Fibroblast of skin of back (primary cell): ENCODE measurements at places on chromosomes 12 and 14.
A peak's percentile ranks its signal among the peaks of the same experiment; 100 is the strongest.

DNA sequence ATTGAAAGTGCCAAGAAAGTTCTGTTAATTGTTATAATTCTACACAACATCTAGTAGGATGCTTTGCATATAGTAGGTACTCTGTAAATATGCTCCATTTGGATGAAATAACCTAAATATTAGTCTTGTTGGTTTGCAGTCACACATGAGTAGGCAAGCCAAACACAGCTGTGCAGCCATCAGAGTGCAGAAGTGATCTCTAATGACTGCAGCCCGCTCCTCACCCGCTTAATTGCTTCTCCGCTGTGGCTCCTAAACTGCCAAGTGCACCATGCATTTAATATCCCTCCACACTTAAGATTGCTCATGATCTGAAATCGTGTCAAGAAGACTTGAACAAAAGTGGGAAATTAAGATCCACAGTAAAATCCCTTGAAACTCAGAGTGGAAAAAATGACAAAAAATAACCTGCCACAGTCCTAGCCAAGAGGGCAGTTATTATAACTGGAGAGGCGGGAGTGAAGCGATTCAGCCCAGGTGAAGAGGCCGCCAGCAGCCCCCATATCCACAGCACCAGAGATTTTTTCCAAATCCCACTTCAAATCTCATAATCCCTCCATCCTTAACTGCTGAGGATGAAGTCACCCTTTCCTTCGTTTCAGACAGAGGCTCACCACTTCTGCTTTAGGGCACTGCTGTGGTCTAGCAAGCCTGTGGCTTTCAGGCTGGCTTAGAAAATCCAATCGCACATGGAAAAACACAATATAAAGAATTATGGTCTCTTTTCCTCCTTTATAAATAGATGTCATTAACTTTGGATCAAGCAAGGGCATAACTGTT lies 69.5 kb downstream of the TMEM30B start:
- DNase-seq, result no peak

GRCh38 chr14:104682107-104682593 lies 7.3 kb upstream of the INF2 start:
- peak; percentile 67 for DNase-seq

- no peak for DNase-seq
Measured at GRCh38 chr14:62667421-62667914, 377.8 kb downstream of the KCNH5 start.

DNA sequence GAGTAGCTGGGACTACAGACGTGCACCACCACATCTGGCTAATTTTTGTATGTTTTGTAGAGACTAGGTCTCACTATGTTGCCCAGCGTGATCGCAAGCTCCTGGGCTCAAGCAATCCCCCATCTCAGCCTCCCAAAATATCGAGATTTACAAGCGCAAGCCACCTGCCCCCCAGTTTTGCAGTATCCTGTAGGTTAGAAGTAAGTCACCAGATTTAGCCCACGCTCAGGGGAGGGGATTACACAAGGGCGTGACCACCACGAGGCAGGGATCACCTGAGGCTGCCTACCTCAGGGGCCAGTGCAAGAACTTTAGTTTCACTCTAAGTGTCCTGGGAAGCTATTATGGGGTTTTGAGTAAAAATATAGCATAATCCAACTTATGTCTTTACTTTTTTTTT lies 39.2 kb upstream of the PLEKHG6 start:
- no peak for DNase-seq

- peak; percentile 81 for DNase-seq
Measured at GRCh38 chr12:106417926-106418910, 60.7 kb downstream of the POLR3B start.

- DNase-seq, result peak; percentile 27
Measured at GRCh38 chr12:78697817-78698415, 166.7 kb upstream of the SYT1 start.

DNA sequence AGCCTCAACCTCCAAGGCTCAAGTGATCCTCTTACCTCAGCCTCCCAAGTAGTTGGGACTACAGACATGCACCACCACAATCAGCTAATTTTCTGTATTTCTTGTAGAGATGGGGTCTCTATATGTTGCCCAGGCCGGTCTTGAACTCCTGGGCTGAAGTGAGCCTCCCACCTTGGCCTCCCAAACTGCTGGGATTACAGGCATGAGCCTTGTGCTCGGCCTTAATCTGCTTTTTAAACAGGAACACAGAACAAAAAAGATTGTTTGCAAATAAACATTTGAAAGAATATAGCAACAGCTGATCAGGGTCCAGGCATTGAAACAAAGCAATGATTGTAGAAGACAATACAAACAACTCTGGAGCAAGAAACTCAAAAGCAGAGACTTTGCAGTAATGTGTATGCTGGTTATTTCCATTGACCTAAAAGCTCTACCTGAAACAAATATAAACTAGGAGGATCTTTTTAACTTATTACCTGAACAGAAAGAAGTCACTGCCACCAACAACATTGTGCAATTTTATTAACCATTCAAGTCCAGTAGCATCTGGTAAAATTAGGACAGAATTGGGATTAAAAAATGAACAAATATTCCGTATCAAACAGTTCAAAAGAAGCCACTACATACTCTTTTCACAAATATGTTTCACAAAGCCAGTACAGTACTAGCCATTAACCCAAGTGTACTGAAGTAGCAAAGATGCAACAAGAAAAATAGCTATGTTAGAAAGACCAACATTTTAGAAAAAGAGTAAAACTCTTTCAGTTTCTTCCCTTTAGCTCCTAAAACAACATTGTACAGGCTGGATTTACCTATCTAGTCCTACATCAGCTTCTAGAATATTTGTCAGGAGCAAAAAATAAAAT lies 14.2 kb downstream of the AMN1 start:
- DNase-seq, result no peak

- DNase-seq, result no peak
Measured at GRCh38 chr12:19217446-19217845, 87.9 kb downstream of the PLEKHA5 start.

GRCh38 chr14:102540315-102541028 lies 30.9 kb upstream of the ANKRD9 start:
- DNase-seq, result no peak

DNA sequence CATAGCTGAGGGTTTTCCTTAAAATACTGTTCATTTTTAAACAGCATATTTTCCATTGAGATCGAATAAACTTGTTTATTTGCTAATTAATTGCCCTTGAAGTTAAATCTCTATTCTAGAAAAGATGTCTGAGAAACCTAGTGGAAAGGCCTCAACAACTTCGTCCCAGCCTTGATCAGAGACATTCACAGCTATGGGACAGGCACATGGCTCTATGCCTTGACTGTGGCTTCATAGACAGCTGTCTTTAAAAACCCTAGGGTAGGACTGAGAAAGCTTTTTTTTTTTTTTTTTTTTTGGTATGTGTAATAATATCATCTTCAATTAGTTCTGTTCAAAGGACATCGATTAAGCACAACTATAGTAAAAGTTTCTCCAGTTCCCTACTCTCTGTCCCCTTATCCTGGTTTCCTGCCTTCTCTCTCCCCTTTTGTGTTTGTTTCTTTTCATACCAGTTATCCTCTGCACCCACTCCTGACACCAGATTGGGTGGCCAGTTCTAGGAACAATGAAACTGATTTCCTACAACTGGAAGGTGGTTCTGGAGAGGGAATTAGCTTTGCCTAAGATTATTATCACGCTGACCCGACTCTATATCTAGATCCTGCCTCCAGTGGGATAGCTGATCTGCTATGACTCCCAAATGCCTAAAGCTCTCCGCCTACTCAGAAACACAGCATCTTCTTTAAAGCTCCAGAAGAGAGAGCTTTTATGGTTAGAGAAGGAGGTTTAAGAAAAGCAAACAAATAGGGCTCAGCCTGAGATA lies 20.3 kb downstream of the SOCS2 start:
- no peak for DNase-seq

- DNase-seq, result peak; percentile 35
Measured at GRCh38 chr12:114895827-114896226, 211.9 kb upstream of the TBX3 start.

- peak; percentile 61 for DNase-seq
Measured at GRCh38 chr12:55927588-55928502, at the start of gene PYM1. Gene PYM1 (minus strand): TSS chr12:55927894. CDS start chr12:55927761, 133 bp downstream.

GRCh38 chr12:88419794-88420193 lies 160.5 kb downstream of the KITLG start:
- DNase-seq, result peak; percentile 67

GRCh38 chr12:568486-568885 lies 94.8 kb downstream of the NINJ2 start:
- no peak for DNase-seq

DNA sequence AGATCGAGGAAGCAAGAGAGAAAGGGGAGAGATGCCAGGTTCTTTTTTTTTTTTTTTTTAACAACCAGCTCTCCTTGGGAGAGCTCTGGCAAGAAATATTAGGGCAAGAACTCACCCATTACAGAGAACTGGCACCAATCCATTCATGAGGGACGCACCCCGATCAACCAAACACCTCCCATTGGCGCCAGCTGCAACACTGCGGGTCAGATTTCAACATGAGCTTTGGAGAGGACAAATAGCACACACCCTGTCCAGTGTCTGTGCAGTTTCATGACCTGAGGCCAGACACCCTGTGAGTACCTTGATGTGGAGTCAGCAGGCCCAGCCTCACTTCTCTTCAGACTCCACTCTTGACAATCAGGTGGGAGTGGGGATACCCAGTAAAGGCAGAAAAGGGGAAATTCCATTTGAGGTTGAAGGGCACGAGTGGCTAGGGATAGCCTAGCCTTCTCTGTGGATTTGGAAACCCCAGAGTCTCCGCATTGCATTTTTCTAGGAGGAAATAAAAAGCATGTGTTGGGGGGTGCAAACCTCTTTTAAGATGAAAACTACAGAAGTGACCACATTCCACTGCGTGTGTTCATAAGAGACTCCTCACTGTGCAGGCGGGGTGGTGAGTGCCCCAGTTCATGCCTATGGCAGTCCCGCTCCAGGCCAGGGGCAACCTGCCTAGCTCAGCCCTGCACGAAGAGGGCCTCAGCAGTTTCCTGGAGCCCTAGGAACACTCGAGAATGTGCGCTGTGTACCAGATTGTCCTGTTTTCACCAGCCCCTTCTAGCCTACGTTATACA lies 42.4 kb upstream of the GPATCH2L start:
- DNase-seq, result no peak

DNA sequence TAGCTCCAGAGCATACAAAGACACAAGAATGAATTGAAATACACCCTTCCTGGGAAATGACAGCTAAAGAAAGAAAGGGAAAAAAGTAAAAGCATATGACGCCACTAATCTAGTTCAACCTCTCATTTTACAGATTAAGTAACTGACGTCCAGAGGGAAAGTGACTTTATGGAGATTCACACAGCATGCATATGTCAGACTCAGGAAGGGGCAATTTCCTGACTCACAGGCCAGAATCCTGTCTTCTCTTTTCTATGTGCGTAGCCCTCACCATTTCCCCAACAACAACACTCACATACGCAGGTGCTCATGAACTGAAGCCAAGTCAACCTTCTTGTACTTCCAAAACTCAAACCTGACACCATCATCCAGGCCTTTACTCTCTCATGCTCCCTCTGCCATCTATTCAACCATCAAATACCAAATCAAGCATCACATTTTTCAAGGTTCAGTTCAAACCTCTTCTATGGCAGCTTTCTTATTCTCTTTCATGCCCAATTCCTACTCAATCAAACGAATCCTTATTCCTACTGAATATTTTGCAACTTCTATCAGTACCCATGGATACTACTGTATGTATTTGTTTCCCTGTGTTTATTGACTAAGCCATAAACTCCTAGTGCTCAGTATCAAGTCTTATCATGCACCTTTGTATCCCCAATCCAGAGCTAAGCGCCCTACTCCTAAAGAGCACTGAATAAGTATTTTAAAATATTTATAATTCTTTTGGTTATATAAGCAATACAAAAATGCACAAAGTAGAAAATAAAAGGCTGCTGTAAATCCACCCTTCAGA lies 52.8 kb downstream of the STXBP6 start:
- no peak for DNase-seq

DNA sequence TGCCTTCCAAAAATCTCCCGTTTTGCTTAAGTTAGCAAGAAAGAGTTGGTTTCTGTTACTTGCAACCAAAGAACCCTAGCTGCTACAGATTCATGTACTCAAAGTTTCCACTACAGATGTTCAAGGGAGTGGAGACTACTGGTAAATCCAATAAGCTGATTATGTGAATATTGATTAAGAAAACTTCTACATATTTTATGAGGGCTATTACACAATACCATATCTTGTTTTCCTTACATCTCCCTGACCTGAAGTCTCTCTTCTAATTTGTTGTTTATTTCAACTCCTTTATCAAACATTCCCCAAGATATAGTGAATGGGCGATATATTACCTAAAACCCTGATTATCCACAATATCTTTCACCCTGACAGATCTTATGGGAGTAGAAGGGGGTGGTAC lies 164.4 kb upstream of the PLXNC1 start:
- no peak for DNase-seq

GRCh38 chr12:56011509-56012090 lies 9.2 kb upstream of the IKZF4 start:
- DNase-seq, result no peak

DNA sequence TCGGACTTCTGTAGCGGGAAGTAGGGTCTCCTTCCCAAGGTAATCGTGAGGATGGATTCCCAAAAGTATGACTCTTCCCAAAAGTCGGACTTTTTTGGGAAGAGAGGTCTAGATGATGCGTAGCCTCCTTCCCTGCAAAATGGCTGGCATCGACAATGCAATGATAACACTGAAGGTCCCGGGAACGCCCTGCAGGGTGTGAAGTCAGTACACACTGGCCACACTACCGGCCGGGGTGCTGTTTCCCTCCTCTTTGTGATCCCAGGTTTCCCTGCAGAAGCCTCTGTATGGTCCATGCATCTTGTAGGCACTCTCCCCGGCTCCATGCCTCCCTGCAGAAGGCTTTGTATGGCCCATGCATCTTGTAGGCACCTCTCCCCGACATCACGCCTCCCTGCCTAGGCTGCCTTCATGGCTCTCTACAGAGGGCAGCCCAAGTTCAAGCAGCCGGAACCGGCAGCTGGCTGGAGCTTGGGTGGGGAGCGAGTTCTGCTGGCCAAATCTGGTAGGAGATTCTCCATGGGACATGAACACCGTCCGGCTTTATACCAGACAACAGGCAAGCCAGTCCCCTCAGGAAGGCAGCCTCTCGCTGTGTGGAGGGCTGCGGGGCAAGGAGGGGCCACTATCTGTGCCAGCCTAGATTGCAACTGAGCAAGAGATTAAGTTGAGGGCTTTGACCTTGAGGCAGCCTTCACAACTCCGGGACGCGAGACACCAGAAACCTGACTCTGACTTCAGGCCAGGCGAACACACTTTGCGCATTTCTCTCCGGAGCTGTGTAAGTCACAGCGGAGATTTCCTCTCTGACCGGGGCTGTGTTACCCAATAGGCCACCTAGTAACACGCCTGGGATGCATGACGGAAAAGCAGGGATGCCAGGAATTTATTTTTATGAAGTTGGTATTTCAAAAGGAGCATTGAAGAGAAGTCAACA lies 23.5 kb downstream of the FZD10 start:
- no peak for DNase-seq

GRCh38 chr12:5977556-5977955 lies 32.5 kb upstream of the ANO2 start:
- no peak for DNase-seq

DNA sequence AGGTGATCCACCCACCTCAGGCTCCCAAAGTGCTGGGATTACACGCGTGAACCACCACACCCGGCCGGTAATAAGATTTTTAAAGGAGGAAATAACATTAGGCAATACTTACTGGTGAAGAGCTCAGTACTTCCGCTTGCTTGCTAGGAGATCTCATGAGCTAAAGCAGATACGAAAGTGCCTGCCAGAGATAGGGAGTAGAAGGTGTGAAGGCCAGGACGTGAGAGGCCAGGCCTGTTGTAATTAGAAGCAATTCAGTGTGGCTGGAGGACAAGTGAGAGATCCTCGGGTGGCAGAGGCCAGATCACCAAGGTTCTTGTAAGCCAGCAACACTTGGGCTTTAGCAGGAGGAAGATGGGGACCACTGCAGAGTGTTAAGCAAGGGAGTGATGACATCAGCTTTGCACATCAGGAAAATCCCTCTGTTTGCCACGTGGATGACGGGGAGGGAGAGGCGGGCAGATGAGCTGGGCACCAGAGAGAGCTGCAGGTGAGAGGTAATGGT lies 7.6 kb downstream of the TECPR2 start:
- no peak for DNase-seq
